Stimulated activated CD8-positive, alpha-beta memory T cell treated with anti-CD3 and anti-CD28 coated beads, Interleukin-7, amount 100 ng/mL, for 24 hours (primary cell): ENCODE measurements at places on chromosomes 12 and 14.

DNA sequence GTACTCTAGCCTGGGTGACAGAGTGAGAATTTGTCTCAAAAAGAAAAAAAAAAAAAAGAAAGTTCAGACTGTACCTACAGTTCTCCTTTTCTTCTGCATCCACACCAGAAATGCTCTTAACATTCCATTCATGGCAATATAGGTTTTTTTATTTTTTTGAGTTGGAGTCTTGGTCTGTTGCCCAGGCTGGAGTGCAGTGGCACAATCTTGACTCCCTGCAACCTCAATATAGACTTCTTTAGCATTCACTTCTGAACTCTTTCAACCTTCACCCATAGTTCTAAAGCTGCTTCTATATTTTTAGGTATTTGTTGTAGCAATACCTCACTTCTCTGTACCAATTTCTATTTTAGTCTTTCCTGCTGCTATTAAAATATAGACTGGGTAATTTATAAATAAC lies 1095.7 kb downstream of the FLRT2 start:
- DNase-seq = no peak

DNA sequence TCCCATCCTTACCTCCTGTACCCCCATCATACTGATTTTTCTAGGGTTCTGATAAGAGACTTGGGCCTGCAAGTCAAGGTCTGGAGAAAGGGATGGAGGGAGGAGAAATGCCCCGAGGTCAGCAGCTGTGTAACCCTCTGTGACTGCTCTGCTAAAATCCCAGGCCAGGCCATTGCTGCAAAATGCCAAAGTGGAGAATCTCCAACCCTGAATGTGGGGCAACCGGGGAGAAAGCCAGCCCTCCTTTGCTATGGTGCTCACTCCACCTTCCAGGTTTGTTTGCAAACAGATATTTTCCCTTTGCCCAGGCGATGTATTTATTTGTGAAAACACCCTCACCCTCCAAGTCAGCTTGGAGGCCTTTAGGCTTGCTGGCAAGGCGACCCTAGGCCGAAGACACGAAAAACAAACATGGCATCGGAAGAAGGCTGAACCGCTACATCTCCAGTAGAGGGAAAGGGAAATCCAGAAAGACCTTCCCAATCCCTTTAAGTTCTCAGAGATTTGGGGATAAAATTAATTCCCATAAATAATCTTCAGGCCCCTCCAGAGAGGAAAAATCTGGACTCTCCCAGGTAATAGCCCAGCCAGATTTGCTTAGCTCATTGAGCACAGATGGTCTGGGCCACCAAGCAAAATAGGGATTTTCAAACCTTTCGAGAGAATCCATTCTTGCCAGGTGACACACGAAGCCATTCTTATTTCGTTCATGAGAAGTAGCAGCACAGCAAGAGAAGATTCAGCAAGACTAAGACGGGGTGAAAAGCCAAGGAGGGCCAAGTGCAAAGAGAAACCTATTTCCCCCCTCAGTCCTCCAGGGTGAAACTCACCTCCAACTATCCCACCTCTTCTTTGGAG lies 1.3 kb upstream of the TBX5 start:
- no peak for DNase-seq

- DNase-seq = no peak
Measured at GRCh38 chr14:100778526-100778882, 47.4 kb upstream of the MEG3 start.

DNA sequence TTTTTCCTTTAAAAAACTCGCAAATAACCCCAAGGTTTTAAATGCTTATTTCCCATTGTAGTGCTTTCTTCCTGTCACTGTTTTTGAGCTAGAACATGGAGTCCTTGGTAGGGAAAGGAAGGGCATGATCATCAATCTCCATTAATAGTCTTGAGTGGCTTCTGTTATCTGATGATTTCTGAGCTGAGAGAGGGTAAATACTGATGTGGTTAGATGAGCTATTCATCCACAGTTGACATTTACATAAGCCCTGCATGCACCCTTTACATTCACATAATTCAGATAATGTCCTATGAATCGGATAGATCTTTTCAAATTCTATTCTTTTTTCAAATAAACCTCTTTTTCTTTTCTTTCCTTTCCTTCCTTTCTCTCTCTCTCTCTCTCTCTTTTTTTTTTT lies 81.4 kb downstream of the NTN4 start:
- DNase-seq = no peak
